ENCODE measurements at places on chromosomes 3 and 15.

GRCh38 chr15:67833710-67834511, 5.9 kb downstream of the RNU6-1 start:
- DNase-seq = no peak

- DNase-seq = no peak
Observed at GRCh38 chr3:155420881-155421486, 127.5 kb upstream of the STRIT1 start.

DNA sequence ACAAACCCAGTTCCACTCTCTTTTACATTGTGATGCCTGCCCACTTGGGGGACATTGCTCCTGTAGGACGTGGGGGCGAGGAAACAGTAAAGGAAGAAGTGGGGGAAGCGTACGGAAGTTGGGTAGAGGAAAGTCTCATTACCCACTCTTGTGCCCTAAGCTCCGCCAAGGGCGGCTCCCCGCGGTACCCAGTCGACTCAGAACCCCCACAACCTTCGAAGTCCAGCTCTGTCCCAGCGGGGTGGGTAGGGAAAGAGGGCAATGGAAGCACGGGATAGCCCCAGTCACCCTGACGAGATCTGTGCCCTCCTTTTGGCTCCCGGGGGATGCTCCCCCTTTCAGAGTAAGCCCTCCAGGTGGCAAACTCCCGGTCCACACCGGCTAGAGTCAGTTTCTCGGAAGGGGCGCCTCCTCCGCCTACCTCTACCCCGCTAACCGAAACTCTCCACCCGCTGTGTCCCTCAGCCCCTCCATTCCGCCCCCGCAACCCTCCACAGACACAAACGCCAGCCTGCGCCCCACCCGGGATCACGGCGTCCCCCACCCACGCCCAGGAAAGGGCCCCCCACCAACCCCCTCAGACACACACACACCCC, 527 bp downstream of the CSNK1G1 start:
- peak; percentile 6 for DNase-seq

DNA sequence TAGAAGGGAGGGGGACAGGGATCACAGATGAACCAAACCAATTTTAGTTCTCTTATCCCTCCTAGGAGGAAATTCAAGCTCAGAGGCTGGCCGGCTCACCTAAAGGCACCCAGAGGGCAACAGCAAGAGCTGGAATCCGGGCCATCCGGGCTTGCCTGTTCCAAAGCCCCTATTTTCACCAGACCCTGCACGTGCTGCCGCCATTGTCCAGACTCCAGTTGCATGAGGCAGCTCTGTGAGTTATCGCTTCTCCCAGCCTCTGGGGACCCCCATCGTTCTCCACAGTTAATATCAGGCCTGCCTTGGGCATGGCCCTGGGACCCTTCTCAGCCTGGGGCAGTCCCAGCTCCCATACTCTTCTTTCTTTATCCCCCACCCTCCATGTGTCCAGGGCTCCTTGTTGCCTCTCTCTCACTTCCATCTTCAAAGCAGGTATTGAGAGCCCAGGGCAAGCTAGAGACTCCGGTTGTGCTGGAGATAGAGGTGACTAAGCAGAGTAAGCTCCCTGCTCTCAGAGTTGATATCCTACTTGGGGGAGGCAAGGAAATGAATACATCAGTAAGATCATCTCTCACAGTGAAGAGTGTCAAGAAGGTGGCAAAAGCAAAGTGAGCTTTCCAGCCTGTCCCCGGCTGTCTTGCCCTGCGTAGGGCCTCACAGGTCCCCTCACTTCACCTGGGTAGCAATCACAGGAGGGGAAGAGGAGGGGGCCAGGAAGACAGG, 322.8 kb downstream of the UACA start:
- DNase-seq = no peak

- DNase-seq = no peak
Observed at GRCh38 chr3:44252332-44252959, 10.8 kb downstream of the TOPAZ1 start.

GRCh38 chr15:101536166-101536874, 46.8 kb upstream of the PCSK6 start:
- no peak for DNase-seq
